ENCODE measurements at places on chromosomes 2 and 18.

DNA sequence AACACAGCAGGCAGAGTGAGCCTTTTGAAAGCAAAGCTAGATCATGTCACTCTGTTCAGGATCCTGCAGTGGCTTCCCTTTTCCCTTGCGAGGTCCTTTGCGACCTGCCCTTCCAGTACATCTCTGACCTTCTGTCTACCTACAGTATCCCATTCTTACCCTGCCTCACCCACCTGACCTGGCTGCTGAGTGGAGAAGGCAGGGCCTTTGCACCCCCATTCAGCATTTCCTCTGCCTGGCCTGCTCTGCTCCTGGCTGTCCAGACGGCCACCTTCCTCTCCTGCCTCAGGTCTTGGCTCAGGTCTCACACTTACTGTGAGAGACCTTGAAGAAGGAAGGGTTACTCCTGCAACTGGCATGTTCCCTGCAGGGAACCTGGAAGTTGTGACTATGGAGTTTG, 77.4 kb downstream of the MAPRE2 start:
- DNase-seq: no peak

DNA sequence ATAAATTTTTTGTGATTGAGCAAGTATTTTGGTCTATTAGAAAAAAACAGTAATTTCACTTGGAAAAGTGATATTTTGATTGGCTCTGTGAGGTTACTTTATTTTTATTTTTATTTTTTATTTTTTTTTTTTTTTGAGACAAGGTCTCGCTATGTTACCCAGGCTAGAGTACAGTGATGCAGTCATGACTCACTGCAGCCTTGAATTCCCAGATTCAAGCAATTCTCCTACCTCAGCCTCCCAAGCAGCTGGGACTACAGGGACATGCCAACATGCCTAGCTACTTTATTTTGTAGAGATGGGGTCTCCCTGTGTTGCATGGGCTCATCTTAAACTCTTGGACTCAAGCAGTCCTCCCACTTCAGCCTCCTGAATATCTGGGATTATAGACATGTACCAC, 60.9 kb upstream of the MGAT5 start:
- no peak for DNase-seq

DNA sequence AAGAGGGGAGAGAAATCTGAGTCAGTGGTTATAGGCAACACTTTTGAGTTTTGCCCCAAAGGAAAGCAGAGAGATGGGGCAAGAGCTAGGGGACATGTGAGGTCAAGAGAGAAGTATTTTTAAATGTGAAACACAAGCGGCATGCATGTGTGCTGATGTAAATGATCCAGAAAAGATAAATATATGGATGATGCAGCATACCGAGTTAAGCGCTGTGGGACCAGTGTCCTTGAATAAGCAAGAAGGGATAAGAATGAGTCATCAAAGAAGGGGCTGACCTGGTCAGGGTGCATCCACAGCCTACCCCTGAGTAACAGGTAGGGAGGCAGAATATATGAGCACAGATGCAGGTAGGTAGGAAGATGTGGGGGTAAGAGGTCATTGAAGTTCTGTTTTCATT, 180.9 kb downstream of the TRABD2A start:
- no peak for DNase-seq

DNA sequence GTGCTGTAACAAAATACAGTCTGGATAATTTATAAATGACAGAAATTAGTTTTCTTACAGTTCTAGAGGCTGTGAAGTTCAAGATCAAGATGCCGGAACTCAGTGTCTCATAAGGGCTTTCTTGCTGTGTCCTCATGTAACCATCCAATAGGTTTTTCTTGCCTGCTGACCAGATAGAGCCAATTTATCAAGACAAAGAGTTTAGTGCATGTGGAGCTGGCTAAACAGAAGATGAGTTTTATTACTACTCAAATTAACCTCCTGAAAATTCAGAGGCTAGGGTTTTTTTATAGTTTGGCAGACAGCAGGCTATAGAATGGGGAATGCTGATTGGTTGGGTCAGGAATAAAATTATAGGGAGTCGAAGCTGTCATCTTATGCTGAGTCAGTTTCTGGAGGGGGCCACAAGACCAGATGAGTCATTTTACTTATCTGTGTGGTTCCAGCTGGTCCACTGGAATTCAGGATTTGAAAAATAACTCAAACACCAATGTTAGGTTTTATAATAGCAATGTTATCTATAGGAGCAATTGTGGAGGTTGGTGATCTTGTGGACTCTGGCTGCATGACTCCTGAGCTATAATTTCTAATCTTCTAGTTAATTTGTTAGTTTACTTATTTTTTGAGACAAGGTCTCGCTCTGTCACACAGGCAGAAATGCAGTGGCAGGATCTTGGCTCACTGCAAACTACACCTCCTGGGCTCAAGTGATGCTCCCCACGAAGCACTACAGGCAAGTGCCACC, 3.2 kb upstream of the PDK1 start:
- no peak for DNase-seq
